ENCODE measurements at places on chromosomes 2 and 18.

GRCh38 chr2:200301953-200302858 is 4.3 kb upstream of the SPATS2L start:
- no peak for DNase-seq

DNA sequence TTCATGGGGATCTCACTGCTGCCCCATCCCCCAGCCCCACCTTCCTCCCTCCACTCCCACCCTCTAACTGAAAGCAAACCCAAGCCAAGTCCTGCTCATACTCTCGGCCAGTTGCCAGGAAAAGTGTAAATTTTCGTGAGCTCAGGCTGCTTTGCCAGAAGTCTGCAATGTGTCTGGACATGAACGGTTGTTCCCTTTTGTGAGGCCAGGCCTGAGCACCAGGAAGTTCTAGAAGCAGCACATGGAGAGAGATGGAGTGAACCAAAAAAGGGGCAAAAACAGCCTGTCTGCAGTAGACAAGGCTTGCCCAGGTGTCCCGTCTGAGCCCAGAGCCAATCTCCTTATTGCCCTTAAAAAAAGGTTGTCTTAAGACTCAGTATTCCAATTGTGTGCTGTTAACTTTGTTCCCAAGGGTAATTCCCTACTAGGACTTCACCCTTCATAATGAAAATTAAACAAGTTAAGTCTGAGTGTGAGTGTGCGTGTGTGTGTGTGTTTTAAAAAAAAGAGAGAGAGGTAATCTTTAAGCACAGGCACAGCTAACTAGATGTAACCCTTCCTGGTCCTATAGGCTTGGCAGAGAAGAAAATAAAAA is 247.1 kb downstream of the BCL11A start:
- no peak for DNase-seq

DNA sequence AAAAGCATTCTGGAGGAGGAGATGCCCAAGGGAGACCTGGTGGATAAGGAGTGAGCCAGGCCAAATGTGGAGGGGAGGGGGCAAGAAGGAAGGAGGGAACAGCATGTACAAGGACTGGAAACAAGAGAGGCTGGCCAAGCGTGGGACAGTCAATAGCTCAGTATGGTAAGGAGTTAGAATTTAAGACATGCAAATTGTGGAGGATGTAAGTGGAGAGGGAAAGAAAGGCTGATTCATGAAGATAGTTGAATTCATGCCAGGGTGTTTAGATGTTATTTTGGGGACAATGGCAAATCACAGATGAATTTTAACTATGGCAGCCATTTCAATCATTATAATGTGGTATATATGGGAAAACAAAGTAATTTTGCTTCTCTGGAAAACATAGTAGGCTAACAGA is 462.3 kb downstream of the MEIS1 start:
- no peak for DNase-seq

DNA sequence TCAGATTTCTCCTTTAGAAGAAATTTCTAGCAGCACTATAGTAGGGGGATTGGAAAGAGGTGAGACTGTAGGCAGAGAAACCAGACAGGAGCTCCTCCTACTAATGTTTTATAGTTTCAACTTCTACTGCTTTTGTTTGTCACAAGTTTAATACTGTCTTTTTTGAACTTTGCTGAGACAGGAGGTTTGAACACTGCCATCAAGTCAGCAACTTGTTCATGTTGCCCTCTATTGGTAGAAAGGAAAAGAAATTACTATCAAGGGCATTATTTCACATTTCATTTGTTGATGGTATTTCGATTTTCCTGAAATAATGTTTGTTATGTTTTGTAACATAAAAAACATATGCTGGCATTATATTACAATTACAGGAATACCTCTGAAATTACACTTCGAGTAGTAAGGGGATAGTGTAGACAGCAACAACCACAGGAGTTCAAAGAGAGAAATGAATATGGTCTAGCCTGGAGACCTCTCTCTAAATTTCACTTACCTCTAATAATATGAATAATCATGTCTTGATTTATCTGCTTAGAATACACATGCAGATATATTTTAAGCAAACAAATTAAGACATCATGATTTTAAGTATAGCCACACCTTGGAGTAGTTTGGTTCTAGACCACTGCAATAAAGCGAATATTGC is 12.4 kb upstream of the CCDC88A start:
- DNase-seq: no peak

- no peak for DNase-seq
Observed at GRCh38 chr2:31234683-31235503, 941 bp downstream of the EHD3 start.

- no peak for DNase-seq
Observed at GRCh38 chr2:28986429-28986828, 5.3 kb downstream of the TOGARAM2 start.

DNA sequence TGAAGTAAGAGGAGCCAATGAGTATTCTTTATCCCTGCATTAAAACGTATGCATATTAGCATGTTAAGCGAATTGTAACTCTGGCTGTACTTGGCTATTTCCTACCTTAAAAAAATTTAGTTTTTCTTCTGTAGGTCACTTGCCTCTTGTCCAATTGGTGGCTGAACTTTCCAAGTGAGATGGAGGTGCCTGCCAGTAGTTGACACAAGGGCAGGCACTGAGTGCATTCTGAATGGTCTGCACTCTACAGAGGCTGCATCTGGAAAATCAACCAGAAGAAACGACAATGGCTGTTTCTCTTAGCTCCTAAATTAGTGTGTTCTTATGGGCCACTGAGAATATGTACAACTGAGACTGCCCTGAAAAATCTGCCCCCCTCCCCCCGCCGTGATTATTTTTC is 160.8 kb downstream of the PRPF40A start:
- DNase-seq: no peak

GRCh38 chr18:65235966-65236624 is 514.7 kb upstream of the CDH7 start:
- peak; percentile 25 for DNase-seq

GRCh38 chr2:167293943-167294775 is 405.9 kb downstream of the XIRP2 start:
- no peak for DNase-seq

DNA sequence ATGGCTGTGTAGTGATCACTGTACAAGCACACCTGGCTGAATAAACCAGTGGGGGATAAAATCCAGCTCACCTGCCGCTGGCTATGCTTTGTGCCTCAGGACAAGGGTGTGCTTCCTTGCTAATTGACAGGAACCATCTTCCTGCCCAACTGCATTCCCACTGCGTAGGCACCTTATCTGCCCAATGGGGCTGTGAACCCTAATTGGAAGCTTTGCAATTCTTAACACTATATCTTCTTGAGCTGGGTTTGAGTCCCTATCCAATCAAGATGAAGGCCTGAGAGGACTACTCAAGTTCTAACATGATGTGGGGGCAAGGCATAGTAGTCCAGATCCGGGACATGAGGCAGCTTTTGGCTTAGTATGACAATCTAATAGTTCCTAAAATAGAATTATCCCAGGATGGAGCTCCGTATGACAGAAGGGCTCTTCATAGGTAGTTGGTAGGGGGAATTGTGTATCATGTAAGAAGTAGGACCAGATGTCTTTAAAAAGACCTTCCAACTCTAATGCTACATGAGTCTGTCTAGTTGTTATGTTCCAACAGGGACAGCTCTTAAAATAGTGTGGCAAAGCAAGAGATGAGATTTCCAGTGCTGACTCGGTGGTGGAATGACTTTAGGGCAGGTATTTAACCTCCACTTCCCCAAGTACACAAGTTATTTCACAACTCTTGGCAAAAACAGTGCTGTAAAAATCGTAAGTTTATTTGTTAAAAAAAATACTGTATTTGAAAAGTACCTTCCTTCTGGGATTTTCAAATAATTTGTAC is 2.3 kb upstream of the TMEM150A start:
- no peak for DNase-seq

DNA sequence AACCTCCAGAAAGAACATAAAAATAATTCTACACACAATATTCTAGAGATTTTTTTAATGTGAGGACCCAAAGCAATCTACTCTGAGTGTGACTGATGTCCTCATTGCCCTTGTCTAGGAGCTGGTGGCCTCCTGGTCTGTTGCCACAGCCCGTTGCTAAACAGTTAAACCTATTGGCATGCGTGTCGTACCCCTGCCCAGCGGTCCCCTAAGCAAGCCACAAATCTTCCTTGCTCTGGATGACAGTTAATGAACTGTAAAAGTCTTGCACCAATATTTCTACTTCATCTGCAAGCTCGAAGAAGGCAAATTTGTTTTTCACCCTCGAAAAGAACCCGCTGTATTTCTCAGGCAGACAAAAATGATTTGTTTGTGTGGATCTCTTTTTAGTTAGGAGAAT is 489.1 kb upstream of the MEX3C start:
- no peak for DNase-seq

GRCh38 chr2:191688934-191689695 is 11.2 kb downstream of the NABP1 start:
- DNase-seq: no peak

DNA sequence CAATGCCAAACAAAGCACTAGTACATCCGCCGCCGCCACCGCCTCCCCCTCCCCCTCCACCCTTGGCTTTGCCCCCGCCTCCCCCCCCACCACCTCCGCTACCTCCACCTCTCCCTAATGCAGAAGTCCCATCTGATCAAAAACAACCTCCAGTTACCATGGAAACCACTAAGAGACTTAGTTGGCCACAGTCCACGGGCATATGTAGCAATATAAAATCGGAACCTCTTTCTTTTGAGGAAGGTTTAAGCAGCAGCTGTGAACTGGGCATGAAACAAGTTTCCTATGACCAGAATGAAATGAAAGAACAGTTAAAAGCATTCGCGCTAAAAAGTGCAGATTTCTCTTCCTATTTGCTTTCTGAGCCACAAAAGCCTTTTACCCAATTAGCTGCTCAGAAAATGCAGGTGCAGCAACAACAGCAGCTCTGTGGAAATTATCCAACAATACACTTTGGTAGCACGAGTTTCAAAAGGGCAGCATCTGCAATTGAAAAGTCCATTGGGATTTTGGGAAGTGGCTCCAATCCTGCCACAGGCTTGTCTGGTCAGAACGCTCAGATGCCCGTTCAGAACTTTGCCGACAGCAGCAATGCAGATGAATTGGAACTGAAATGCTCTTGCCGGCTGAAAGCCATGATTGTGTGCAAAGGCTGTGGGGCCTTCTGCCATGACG is 168.0 kb downstream of the ASXL3 start:
- DNase-seq: peak; percentile 82

DNA sequence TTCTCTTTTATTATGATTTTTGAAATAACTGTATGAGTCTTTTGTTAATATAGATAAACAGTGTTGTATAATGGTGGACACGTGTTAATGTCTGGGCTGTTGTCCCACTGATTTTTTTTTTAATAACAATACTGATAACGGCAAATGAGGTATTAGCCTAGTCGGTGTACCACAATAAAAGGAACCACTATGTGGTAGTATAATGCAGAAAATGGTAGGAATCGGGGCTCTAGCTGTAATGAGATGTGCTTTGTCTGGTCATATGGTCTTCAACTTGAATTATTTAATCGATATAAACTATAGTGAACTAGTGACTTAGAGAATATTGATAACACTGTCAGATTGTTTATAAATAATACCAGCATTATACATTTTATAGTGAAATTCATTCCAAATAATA is 517.9 kb upstream of the SPHKAP start:
- no peak for DNase-seq

GRCh38 chr18:23673725-23674124 is 11.0 kb upstream of the ANKRD29 start:
- no peak for DNase-seq

GRCh38 chr2:127968610-127969339 is 59.1 kb downstream of the SAP130 start:
- no peak for DNase-seq

DNA sequence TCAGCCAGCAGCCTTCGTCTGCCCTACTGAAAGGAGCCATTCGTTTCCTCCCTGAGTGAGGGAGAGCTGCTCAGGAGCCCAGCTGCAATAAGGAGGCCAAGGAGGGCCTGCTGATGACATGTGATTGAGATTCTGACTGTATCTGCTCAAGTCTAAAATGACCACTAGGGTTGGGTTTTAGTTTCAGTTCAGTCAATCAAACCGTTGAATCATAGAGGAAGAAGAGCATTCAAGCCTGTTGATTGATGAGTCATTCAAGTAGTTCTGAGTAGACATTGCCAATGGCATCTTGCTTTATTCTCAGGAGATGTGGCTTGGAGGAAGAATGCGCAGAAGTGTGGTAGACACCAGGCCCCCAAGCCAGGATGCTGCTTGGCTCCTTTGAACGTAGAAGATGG is 19.9 kb upstream of the BCL2L11 start:
- DNase-seq: no peak

DNA sequence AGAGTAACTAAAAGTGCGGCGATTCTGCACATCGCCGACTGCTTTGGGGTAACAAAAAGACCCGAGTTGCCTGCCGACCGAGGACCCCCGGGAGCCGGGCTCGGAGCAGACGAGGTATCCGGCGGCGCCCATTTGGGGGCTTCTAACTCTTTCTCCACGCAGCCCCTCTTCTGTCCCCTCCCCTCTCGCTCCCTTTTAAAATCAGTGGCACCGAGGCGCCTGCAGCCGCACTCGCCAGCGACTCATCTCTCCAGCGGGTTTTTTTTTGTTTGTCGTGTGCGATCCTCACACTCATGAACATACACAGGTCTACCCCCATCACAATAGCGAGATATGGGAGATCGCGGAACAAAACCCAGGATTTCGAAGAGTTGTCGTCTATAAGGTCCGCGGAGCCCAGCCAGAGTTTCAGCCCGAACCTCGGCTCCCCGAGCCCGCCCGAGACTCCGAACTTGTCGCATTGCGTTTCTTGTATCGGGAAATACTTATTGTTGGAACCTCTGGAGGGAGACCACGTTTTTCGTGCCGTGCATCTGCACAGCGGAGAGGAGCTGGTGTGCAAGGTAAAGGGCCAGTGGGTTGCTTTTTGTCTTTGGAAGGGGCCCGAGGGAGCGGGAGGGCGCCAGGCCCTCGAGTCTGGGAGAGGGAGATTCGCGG is 1.4 kb downstream of the TRIB2 start:
- DNase-seq: peak; percentile 30

- no peak for DNase-seq
Observed at GRCh38 chr2:186484062-186484735, 1.9 kb upstream of the ZC3H15 start.

DNA sequence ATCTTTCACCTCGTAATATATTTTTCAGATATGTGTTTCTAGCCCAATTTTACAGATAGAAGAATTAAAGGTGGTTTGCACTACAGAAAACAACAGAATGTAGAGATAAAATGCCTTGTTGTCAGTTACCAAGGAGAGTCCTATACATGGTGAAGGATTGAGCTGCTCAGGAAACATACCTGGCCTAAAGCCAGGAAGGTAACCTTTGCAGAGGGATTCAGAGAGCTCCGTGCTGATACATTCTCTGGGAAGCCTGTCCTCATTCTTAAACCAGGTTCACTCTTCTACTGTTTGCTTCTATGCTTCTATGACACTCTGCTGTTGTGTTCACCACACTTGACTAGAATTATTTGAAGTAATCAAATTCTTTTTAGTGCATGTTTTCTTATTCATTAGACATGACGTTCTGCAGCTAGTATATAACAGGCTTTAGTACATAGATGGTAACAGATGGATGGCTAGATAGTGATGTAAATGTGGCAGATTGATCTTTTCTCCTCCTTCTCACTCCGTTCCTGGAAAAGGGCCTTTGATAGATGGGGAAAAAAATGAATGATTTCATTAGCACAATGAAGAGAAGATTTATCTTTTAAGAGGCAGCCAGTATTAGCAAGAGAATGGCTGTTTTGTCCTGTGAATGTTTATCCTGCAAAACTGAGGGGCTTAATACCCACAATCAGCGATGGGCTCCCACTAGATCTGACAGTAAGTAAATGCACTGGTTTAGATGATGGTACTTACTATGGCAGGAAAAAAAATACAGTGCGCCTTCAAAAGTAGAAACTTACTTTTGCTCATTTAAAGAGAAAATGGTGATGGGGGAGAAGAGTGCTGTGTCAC is 589.6 kb upstream of the FAM98A start:
- DNase-seq: no peak
